Left ventricle myocardium superior (tissue), 1 donor: ENCODE measurements at places on chromosomes 7 and 10. TPM values are rescaled to one million over a fixed set of nuclear protein-coding genes. Genes with fewer than 3 reads are reported as not detected.

Gene SRGN
- total RNA-seq, result 42.8 TPM

Gene BAMBI
- total RNA-seq, result 12.5 TPM

Gene HOXA9
- total RNA-seq, result not detected

Gene TUBAL3
- 0.12 TPM for total RNA-seq

GRCh38 chr7:88600695-88601094 lies 158.8 kb upstream of the ZNF804B start:
- DNase-seq, result no peak

GRCh38 chr10:18476076-18476647 lies 175.2 kb downstream of the NSUN6 start:
- DNase-seq, result no peak

DNA sequence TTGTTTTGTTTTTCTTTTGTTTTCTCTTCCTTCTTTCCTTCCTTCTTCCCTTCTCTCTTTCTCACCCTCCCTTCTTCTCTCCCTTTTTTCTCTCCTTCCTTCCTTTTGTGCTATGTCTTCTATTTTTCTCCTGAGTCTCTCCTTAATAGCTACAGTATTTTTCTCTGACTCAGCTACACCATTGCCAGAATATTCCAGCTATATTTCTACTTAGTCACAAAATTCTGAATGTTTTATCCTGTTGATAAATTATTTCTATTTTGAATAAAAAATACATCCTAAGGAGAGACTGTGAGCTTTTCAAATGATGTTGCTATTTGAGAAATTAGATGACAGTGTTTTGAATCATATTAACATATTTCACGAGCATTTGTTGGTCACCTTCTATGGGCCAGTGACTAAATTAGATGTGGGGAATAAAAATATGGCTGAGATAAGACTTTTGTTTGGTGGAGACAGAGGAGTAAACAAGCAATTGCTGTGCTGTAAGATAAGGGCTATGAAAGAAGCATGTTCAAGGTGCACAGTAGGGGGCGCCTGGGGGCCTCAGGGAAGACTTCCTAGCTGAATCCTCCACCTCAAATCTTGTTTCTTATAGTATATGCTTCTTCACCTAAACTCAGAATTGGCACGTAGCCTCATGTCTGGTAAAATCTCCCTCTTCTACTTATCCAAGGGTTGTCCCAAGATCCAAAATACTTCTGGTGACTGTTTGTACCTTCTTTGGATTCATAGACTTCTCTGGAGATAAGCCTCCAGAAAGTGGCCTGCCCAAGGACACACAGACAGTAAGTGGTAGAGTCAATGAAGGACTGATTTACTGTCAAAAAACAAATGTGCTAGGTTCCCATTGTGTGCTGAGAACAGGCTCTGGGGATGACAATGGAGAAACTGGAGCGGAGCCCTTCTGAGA lies 115.5 kb upstream of the CREB5 start:
- peak; percentile 38 for DNase-seq

GRCh38 chr7:131905471-131905973 lies 349.1 kb upstream of the PODXL start:
- no peak for DNase-seq

DNA sequence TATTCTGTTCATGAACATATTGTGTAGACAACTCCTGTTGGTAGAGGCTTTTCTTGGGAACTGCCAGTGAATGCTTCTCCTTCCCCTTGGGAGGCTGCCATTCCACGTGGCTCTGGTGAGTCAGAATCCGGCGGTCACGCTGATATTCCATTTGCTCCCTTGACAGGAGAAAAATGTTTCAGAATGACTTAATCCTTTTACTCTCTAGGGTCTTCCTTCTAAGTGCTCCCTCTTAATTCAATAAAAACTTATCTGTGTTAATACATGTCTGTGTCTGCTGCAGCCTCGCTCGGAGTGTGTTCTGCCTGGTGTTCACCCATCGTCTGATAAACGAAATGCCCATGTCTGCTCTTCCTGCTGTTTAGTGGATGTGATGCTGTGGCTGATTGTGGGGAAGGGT lies 278.6 kb downstream of the ARHGAP12 start:
- DNase-seq, result peak; percentile 80
